ENCODE measurements at places on chromosomes 7 and 10. TPM values are rescaled to one million over a fixed set of nuclear protein-coding genes. Genes with fewer than 3 reads are reported as not detected.
A peak's percentile ranks its signal among the peaks of the same experiment; 100 is the strongest.

- no peak for DNase-seq
Measured at GRCh38 chr7:149254181-149254858, 7.7 kb upstream of the ZNF783 start.

KIF20B gene
- 10.2 TPM for total RNA-seq

- no peak for DNase-seq
Measured at GRCh38 chr10:125721035-125721434, 1.5 kb downstream of the EDRF1 start.

- DNase-seq = no peak
Measured at GRCh38 chr7:30934732-30935568, 23.3 kb downstream of the AQP1 start.

ZPBP gene
- total RNA-seq = 0.85 TPM

GRM3 gene
- total RNA-seq = 0.17 TPM

GRCh38 chr7:120783273-120783672, 74.7 kb downstream of the TSPAN12 start:
- no peak for DNase-seq

GRCh38 chr7:12582362-12582761, 11.8 kb downstream of the SCIN start:
- DNase-seq = no peak

GRCh38 chr7:139643951-139644585, 120.6 kb downstream of the CLEC2L start:
- no peak for DNase-seq

GRCh38 chr10:71270301-71271220, 48.5 kb upstream of the SLC29A3 start:
- DNase-seq = peak; percentile 80

AKR1C8 gene
- total RNA-seq = 0.46 TPM

- peak; percentile 72 for DNase-seq
Measured at GRCh38 chr7:112084520-112084971, 121.7 kb downstream of the DOCK4 start.

DNA sequence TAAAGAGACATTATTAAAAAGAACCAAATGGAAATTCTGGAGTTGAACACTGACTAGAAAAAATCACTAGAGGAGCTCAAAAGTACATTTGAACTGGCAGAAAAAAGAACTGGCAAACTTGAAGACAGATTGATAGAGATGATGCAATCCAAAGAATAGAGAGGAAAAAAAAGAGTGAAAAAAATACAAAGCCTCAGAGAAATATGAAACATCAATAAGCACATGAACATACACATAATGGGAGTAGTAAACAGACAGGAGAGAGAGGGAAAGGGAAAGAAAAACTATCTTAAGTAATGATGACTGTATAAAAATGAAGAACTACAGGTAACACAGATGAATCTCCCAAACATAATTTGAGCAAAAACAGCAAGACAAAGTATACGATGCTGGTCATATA, 61.1 kb downstream of the CNOT4 start:
- DNase-seq = peak; percentile 11

GRCh38 chr7:48052748-48053147, 17.4 kb downstream of the C7orf57 start:
- no peak for DNase-seq

DNA sequence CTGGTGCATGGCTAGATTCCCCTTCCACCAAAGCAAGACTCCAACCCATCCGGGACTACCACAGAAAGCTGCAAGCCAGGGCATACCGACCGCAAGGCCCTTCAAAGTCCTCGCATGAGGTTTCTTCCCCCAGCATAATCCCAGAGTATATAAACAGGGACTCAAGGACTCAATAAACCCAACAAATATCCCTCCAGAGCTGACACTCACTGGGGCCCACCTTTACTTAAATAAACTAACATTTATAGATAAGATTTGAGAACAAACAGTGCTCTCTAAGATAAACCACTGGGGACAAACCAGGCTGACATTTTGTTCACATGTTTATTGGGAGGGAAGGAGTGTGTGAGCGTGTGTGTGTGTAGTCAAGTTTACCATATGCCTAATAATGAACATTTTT, 138.2 kb downstream of the ADAM12 start:
- no peak for DNase-seq

DNA sequence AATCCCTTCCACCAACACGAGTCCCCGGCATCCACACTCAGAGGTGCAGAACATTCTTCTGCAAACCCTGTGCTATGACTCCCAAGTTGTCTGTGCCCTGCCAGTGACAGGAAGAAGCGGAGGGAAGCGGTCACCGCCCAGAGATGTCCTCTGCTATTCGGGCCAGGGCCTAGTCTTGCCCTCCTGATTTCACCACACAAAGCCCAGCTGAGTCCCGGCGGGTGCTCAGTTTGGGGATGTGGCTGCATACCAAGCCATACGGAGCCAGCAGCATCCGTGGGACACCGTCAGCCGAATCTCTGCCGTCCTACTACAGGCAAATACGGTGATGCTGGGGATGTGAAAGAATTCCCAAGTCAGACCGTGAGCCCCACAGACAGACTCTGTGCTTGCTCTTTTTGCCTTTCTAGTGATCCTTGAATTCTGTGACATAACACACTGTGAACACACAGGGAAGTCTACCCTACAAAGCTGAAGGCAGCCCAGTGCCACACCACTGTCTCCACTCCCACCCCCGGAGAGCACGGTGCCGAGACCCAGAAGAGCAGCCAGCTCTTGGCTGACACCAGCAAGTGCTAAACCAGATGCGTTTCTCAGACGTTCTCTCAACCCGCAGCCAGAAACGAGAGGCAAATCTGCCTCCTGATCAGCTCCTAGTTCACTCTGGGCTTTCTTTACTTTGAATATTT, 2.0 kb downstream of the STK32C start:
- DNase-seq = no peak

DNA sequence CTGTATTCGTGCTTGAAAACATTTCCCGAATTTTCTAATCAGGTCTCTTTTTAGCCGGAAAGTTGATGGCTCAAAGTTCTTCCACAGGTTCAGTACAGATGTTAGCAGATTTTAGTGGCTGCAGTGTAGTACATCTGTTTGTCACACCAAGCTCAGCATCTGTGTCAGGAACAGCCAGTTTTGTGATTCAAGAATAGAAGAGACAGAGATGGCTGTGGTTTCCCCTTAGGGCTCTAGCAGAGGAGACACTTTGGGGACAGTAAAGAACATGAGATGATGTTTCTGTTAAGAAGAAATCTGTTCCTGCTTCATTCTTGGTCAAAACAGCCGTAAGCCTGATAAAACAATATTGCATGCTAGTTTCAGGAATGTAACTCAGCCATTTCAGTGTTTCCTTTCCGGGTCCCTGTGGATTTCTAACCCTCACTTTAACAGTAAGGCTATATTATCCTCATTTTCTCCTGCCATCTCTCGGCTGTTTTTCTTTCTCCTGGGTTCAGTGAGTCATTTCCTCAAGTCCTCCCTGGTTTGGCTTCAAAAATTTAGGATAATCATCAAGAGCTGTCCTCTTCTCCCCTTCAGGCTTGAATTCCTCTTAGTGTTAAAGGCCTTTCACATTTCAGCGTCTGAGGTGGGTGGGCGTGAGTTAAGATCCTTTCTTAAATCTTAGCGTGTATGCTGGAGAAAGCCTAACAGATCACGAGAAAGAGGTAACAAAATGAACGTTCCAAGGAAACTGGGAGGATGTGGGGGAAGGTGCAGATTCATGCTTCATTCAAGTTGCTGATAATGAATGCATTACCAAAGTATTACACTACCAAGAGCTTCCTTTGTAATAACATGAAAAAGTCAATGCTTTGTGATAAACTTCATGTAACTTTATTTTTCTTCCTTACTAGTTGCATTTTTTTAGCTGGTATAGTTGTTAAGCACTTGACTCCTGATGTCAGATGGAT, 37.1 kb upstream of the BICC1 start:
- peak; percentile 24 for DNase-seq

DNA sequence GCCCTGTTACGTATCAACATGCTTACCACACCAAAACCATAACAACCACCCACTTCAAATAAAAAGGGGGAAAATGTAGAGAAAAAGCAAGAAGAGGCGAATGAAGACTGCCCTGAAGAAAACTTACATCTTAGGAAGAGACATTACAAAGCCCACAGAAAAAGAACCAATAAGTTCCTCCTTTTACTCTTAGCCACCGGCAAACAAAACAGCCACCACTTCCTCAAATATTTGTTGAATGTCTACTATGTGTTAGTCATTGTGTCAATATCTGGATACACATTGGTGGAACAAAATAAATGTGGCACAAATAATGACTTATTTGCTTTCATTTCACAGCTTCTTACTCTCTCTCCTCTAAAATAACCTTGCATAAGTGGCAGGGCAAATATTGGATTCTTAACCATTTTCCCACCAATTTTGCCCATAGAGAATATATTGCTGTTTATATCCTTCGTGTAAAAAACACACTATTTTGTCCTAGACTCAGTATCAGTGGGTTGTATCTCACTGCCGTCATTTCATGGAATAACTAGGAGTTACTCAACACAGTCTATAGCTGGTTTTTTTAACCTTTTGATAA, 106.8 kb downstream of the ANK3 start:
- peak; percentile 34 for DNase-seq

MSANTD7 gene
- 9.4 TPM for total RNA-seq

GRCh38 chr7:5596046-5596895, 172.6 kb upstream of the TNRC18 start:
- DNase-seq = peak; percentile 91

DNA sequence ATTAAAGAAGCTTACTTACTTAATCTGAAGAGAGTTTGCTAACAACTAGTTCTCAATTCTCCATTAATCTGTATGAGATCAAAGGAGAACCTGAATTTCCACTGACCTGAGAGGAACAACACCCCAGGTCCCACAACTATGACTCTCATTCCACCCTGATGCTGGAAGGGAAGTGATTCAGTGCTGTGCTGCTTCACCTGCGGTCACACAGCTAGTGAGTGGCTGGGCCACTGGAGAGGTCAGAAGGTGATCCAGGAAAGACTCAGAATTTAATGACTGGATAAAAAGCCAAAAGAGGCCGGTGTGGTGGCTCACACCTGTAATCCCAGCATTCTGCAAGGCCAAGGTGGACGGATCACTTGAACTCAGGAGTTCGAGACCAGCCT, 23.6 kb downstream of the SORBS1 start:
- peak; percentile 50 for DNase-seq

- no peak for DNase-seq
Measured at GRCh38 chr7:44695756-44696155, 52.9 kb upstream of the ZMIZ2 start.

- no peak for DNase-seq
Measured at GRCh38 chr10:97151307-97151914, 34.3 kb downstream of the SLIT1 start.

DNA sequence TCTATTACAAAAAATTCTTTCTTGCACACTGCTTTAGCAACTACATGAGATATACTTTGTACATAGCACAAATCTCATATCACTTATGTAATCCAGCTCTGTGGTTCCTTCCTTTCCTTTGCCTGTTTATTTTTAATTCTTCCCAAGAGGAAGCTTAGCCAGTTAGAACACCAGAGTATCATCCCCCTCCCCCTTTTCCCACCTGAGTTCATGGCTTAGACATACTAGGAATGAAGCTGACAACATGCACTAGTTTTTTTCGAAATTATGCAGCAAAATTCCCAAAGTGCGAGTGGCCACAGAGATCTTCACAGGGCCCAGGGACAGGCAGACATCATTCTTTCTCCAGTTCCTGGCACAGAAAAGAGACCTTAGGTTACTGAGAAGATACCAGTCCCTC, 17.8 kb downstream of the CAV1 start:
- no peak for DNase-seq

Measured in lung (tissue), 17 donors.